ENCODE measurements at places on chromosomes 7 and 10.

DNA sequence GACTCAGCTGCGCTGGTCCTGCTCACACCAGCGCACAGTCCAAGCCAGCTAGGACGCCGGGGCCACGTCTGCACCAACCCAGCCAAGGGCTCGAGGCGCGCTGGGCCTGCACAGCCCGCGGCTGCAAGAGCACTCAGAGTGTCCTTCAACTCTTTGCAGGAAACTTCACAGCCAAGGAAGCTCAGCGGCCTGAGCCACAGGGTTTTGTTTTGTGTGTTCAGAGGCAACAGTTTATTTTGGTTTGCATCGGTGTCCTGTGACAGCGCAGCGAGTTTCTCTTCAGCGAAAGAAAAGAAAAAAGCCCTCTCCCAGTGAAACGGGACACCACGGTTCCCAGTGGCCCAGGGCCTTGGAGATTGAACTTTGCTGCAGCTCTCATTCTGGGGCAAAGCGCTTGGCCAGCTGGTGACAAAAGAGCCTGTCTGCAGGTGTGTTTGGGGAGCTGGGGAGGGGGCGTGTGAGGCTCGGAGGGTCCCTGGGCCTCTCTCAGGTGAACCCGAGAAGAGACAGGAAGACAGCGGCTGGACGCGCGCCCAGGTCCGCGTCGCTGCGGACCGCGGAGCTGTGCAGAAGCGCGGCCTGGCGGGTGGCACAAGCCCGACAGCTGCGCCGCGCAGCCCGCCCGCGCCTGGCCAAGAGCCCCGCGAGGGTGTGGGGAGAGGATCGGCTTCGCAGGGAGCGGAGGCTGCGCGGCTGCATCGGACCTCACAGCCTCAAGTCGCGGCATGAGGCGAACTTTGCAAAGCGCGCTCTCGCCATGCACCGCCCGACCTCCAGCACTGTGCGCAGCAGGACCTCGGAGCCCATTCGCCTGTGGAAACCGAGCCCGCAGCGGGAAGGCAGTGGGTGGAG, 922 bp downstream of the CXCL12 start:
- DNase-seq, result no peak

DNA sequence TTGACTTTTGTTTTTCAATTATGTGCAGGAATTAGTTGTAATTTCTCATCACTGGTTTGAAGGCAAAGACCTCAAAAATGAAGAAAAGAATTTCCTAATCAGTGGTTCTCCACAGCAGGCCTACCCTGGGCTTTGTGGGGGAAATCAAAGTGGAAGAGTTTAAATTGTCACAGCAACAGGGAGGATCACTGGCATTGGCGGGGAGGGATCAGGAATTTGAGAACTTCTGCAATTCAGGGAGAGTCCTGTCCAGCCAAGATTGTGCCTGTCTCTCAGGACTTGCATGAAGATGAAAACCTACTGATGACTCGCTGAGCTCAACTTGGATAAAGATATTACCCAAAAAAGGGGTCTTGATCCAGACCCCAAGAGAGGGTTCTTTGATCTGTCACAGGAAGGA, 70.1 kb downstream of the HACD1 start:
- DNase-seq, result no peak

DNA sequence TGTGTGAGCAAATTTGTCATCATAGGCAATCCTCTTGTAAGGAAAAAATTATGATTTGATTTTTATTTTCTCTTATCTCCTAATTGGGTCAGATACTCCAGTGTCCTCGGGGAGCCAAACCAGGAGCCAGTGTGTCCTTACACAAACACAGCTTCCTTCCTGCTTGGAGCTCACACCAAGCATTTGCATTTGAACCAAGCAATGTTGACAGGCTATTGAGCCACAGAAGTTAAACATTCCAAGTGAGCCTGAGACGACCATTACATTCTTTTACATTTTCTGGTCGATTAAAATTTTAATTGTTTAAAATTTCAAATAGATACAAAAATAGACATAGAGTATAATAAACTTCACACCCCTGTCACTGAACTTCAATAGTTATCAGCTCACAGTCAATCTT, 194.8 kb downstream of the CFTR start:
- no peak for DNase-seq

DNA sequence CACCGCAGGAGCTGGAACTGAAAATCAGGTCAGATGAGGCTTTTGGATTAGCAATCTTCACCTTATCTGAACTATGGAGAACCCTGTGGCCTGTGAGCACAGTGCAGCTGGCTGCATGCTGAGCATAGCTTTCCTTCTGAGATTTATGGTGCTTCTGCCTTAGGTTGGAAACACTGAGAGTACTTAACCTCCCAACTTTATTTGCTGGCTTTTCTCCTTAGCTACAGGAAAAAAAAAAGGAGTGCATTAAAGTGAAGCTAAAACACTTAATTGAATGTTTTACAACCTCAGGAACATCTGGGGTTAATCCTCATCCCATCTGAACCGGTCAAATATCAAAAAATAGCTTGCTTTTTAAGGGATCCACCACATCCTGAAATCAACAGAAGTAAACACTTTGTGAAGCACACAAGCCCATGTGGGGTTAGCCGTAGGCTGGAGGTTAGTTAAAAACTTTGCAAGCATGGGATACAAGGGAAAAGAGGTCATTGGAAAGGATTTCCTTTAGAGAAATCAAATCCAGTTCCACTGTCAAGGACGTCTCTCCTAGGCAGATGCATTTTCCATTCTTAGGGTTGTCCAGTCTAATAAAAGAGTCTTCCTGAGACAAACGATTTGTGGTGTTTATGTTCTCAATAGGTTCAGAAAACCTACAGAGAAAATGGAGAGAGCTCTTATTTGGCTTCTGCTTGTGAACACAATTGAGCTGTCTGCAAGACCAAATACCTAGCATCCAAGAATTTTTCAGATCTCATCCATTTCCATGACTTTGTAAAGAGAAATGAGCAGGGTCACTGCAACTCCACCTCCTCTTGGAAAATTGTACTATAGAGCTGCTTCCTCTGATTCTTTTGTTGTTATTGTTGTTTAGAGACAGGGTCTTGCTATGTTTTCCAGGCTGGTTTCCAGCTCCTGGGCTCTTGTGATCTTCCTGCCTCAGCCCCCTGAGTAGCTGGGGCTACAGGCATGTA, 470.4 kb upstream of the IGFBP3 start:
- DNase-seq, result no peak

GRCh38 chr7:151327659-151328058, 14.0 kb upstream of the NUB1 start:
- DNase-seq, result no peak

DNA sequence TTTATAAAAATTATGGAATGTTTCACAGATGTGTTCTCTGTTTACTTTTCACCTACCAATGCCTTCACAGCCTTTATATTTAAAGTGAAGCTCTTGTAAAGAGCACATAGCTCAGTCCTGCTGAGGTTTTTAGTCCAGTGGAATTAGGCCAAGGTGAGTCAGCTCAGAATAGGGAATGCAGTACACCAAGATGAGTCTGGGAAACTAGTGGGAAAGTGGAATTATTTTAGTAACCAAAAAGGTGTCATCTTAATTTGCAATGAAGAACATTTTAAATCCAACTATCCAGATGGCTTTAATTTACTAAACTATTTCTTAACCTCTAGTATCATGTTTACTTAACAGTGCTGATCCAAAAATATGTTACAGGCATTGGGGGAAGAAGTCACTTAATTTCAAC, 236.3 kb upstream of the CTBP2 start:
- no peak for DNase-seq

GRCh38 chr7:2629746-2630681, 1.8 kb upstream of the TTYH3 start:
- peak; percentile 50 for DNase-seq

GRCh38 chr10:122189185-122189584, 81.9 kb upstream of the BTBD16 start:
- no peak for DNase-seq

DNA sequence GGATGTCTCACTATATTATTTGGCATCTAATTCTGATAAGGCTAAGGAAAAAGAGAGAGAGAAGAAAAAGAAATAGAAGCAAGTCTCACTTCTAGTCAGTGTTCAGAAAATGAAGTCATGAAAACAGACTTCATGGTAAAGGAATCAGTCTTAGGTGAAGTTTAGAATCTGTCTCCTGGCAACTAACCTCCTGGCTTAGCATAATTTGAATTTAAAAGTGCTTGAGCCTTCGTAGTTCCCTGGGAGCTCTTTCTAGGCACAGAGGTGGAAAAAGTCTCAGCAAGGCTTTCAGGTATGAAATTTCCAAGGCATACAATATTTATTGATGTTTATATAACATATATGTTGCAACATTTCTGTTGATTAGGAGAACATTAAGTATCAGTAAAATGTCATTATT, 10.4 kb downstream of the CHRM2 start:
- no peak for DNase-seq

DNA sequence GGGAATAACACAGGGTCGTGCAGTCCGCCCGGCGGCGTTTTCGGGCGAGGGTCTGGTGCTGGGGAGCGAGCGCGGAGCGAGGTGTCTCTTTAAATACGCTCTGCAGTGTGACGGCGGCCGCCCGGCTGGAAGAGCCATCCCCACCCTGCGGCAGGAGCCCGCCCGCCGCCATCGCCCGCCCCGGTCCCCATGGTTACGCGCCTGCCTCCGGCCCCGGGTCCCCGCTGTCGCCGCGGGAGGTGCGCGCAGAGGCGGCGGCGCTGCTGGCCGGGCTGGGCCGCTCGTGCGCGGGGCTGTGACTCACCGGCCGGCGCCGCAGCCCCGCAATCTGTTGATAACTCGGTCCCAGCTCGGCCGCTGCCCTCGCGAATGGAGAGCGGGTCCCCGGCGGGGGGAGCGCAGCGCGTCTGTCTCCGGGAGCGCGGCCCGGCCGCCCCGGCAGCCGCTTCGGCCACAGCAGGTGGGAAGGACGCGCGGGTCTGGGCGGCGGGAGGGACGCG, at the start of gene ADGRA1:
Gene ADGRA1 (plus strand): TSS at position 246 of the 500 bp plus-strand sequence. CDS start 986 bp downstream, outside the sequence.
- DNase-seq, result no peak

DNA sequence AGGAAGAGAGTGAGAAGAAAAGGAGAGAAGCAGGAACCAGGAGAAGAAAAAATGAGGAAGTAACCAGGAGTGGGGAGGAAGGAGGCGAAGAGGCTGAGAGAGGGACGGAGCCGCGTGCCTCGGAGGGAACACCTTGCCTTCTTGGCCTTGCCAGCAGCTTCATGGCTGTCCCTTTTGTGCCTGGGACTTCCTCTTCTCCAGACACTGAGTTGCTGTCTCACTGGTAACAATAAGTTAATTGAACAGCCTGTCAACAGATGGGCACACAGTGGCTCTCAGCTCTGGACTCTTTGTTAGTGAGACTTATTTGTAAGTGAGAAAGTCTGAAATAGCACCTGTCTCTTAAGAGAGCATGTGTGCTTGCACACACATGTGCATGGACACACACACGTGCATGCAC, 83.2 kb downstream of the GATA3 start:
- DNase-seq, result no peak

- DNase-seq, result no peak
Observed at GRCh38 chr10:1411451-1411850, 325.9 kb downstream of the ADARB2 start.

GRCh38 chr7:35716038-35716803, 21.3 kb upstream of the HERPUD2 start:
- no peak for DNase-seq
